Upper lobe of left lung (tissue), 6 donors: ENCODE measurements at places on chromosomes 13 and 19. TPM values are rescaled to one million over a fixed set of nuclear protein-coding genes. Genes with fewer than 3 reads are reported as not detected.

PSG6 gene
- not detected for total RNA-seq

DNA sequence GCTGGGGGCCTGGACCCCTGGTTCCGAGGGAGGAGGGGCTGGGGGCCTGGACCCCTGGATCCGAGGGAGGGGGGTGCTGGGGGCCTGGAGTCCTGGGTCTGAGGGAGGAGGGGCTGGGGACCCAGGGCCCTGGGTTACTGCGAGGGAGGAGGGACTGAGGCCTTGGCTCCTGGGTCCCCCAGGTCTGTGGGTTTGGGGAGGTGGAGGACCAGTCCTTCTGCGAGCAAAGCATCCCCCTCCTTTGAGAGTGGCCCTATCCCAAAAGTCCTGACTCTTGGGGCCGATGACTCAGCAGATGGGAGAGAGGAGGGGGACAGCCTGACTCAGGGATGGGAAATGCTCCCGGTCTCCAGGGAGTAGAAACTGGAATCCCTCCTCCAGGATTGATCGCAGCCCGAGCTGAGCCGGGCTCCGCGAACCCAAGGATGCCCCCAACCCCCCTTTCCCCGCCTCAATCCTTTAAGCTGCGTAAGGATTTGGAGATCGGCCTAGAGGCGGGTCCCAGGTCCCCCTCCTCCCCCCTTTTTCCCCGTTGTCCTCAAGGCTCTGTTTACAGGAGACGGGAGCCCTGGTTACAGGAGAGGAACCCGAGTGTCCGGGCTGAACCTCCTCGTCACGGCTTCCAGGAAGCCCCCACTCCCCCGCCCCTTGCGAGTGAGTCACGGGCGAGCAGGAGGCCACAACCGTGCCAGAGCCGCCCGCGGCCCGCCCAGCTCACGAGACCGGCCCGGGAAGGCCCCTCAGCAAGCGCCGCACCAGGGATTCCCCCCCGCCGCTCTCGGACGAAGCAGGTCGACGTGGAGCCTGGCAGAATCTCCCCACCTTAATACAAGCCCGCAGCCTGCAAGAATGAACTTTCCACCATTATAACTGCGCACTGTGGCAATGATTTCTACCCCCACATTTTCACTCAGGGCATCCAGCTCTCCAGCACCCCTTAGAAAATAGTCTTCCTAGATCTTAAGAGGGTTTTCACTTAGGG, 3.0 kb upstream of the ZFP36 start:
- DNase-seq = peak; percentile 100

DNA sequence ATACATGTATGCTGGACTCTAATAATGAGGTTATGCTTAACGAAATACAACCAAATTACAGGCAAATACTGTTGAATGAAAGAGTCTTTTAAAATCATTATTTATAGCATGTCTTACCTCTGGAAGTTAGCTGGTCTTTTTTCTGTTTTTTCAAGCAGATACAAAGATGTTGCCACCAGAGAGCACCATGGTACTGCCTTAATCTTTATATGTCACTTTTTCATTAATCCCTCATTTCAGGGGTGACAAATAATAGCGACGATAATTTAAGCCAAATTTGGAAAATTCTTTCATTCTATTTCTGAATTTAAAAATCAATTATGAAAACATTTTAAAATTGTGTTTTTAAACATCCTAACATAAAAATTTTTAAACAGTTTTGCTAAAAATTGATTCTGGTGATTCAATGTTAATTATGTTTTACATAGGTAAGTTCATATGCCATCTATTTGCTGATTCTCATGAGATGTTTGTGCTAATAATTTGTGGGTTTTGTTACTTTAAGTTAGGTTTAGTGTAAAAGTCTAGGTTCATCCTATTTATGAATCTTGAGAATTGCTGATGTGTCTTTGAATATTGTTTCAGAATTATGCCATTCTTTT, 379.3 kb upstream of the SGCG start:
- DNase-seq = no peak

LSM4 gene
- total RNA-seq = 111 TPM

- DNase-seq = no peak
These were observed 9.7 kb upstream of the DACH1 start for GRCh38 chr13:71876648-71877255.

DNA sequence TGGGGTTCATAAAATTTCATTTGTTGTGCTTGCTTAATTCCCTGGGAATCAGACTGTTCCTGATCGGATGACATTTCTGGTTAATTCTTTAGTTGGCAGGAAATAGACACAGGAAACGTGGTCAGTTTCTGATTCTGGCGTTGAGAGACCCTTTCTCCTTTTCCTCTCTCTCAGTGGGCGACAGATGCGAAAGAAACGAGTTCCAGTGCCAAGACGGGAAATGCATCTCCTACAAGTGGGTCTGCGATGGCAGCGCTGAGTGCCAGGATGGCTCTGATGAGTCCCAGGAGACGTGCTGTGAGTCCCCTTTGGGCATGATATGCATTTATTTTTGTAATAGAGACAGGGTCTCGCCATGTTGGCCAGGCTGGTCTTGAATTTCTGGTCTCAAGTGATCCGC, 10.8 kb downstream of the LDLR start:
- DNase-seq = no peak

DNA sequence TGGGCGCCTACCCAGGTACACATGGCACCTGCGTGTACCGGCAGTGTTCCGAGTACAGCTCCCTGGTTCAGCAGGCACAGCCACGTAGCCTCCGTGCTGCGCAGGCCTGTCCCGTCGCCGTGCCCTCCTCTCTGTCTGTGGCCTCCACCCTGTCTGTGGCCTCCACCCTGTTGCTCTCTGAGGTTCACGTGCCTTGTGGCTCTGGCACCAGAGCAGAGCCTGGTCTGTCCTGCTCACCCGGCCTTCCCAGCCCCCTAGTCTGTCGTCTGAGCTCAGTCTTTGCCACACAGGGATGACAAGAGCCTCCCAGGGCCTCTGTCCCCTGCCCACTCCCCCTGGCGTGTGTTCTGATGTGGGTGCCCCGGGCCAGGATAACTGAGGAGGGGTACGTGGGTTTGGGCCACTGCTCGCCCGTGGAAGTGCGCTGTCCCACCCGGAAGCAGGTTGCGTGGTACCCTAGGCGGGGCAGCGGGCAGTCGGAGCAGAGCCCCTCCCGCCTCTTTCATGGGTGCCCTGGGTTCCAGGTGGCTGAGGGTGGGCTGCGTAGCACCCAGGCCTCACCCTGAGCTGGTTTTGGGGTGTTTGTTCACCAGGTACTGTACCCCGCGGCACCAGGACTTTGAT, 71.7 kb downstream of the KDM4B start:
- no peak for DNase-seq

GRCh38 chr19:53826876-53827275, 2.8 kb upstream of the NLRP12 start:
- DNase-seq = no peak

DNA sequence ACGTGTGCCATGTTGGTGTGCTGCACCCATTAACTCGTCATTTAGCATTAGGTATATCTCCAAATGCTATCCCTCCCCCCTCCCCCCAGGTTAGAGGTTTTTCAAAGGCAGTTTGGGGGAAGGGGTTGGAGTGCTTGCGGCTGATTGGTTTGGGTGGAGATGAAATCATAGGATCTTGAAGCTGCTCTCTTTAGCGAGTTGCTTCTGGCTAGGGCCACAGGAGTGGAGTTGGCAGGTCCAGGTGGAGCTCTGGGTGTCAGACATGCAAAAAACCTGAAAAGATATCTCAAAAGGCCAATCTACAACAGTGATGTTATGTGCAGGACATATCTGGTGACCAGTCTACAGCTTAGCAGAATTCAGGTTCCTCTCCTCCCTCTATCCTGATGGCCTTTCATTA, 32.6 kb upstream of the CXCL17 start:
- no peak for DNase-seq

- DNase-seq = no peak
These were observed 3.5 kb downstream of the COPE start for GRCh38 chr19:18915639-18916038.

ACP7 gene
- not detected for total RNA-seq

- DNase-seq = peak; percentile 75
These were observed 1759.1 kb downstream of the OLFM4 start for GRCh38 chr13:54787754-54788153.

SCN1B gene
- total RNA-seq = 6.7 TPM

PLVAP gene
- total RNA-seq = 4.3 TPM

NAXD gene
- 38.8 TPM for total RNA-seq

DNA sequence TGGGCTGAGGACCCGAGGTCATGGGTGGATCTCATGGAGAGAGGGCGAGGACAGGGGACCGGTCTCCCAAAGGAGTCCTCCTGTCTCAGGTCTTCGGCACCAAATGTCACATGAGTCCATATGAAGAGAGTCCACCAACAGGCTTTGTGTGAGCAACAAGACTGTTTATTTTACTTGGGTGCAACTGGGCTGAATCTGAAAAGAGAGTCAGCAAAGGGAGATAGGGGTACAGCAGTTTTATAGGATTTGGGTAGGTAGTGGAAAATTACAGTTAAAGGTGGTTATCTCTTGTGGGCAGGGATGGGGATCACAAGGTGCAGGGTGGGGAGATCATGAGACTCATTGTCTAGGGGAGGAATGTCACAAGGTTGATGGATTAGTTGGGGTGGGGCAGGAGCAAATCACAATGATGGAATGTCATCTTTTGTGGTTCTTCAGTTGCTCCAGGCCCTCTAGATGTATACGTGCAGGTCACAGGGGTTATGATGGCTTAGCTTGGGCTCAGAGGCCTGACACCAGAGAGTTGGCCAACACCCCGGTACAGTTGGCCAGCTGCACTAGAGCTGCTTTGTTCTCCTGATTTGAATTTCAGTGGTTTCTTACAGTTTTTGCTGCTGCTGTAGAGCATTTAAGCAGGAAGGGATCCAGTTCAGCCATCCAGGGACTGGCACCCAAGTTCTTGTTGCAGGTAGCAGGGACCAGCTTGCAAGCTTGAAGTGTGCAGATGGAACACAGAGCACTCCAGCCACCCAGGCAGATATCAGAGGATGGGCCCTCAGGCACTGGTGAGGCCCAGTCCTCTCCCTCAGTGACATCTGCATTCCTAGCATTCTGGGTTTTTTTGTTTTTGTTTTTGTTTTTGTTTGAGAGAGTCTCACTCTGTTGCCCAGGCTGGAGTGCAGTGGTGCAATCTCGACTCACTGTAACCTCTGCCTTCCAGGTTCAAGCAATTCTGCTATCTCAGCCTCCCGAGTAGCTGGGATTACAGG, 26.4 kb upstream of the IGFL1 start:
- DNase-seq = no peak

DNA sequence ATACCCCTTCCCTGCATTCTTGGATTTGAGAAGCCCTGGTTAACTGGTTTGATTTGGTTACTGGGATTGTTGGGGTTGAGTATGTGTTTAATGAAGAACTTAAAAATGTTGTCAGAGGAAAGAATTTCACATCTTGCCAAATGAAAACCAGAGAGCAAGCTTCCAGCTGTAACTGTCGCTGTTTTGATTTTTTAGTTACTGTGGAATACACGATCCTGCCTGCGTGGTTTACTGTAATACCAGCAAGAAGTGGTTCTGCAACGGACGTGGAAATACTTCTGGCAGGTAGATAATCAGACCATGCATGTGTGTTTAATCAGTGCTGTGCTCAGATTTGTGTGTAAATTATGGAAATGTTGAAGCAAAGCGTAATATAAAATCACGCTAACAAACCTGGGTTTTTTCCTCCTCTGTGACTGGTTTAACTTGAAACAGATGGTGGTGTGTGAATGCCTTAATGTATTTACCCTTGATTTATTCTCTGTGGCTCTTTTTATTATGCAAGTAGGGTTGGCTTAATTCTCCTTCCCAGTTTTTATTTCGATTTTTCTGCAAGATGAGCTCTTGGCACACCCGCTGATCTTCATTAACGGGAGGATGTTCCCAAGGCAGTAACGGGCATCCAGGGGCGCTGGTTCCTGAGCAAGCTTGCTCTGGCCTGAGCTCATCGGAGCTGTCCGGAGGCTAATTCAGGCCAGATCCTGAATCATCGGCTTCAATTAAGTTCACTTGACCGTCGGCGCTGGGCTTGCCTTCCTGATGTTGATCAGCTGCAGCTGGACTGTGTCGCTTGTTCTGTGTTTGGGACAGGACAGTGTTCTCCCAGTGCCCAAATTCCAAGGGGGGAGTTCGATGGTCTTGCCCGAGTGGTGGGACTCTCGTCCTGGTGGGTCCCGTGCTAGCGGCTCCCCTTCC, 16.0 kb downstream of the UPF1 start:
- DNase-seq = no peak

- DNase-seq = no peak
These were observed 211.7 kb upstream of the IRS2 start for GRCh38 chr13:109998037-109998436.

MZF1 gene
- total RNA-seq = 162 TPM

DNA sequence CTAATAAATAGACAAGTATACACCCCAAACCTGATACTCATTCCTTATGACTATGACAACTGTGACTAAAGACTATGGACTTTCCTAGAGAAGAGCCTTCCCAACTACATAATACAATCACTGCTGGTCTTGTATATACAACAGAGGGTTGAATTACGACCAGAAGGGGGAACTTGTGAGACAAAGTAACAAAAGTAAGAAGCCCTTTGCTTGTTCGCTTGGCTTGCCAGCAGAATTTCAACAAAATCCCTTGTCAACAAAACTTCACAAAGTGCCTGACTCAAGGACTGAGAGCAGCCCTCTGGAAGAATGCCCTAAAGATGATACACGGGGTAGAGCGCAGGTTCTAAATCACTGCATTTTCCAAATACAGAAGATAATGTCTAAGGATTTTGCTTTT, 99.4 kb downstream of the WASF3 start:
- no peak for DNase-seq

GRCh38 chr13:32234914-32235313, 80.2 kb downstream of the ZAR1L start:
- no peak for DNase-seq

GRCh38 chr13:51225029-51225428, 2.8 kb downstream of the FAM124A start:
- DNase-seq = no peak

DNA sequence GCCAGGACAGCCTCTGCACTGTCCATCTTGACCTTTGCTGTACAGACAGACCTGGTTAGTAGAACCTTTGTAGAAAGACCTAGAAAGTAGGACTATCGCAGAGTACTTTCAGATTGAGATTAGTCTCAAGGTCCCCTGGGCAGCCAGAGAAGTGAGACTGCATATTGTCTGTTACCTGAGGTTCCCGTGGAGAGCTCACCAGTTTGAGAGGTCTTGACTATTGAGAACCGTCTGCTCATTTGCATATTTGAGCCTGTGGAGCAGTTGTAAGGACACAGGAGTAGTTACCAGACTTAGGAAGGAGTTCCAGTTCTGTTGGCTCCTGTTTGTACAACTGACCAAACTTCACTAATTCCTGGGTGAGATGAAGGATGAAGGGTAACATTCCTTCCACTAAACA, 66.2 kb downstream of the SPATA13 start:
- no peak for DNase-seq

LGALS4 gene
- total RNA-seq = 8.4 TPM

GRCh38 chr19:12698138-12698537, 1.7 kb upstream of the FBXW9 start:
- no peak for DNase-seq

CERS1 gene
- not detected for total RNA-seq

PCDH8 gene
- not detected for total RNA-seq

ZBTB32 gene
- total RNA-seq = not detected
